T-helper 1 cell (primary cell): ENCODE measurements at places on chromosomes 5 and 9.

- DNase-seq = no peak
These were observed 21.1 kb downstream of the ZDHHC11B start for GRCh38 chr5:763397-763796.

DNA sequence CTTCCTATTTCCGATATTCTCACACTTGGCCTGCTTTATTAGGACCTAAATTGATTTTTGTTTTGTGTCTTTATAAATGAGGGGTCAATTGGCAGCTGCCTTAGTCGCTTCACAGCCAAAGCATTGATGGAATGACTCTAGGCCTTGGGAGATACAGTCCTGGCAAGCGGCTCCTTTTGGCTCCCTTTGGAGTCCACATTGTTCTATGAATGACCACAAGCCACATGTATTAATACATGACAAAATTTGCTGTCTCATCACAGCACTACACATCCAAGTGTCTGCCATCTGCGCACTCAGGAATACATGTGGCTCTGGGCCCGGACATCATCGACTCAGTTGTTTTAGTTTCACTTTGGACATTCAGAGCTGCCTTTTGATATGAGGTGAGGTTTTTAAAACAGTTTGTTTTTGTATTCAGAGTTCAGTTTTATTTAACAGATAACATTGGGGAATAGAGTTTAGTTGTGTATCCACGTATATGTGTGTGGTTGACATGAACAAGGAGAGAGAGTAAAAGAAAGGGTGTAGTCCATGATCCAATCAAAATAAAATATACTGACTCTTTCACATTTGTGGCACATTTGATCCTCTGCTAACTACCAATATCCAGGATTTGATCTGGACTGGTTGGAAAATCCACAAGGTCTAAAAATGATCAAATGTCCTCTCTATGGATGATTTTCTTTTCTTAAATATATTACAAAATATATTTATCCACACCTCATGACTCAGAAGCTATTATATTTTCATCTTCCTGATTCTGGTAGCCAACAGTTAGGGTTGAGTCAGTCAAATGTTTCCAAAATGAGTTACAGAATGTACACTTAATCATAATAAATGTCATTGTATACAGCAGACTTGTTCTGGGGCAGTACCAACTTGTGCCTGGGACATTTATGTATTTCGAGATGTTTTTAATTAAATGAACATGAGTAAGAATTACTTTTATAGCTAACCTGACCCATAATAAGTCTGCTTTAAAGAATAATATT is 114.0 kb upstream of the MTAP start:
- no peak for DNase-seq

GRCh38 chr9:87343816-87344430 is 153.7 kb upstream of the DAPK1 start:
- no peak for DNase-seq

- DNase-seq = no peak
These were observed 77.6 kb upstream of the ANKRD55 start for GRCh38 chr5:56310711-56311204.

- DNase-seq = no peak
These were observed 37.1 kb upstream of the PALM2AKAP2 start for GRCh38 chr9:109742776-109743348.
